NCI-H1417 treated with DMSO at 0.1 percent for 48 hours (cell line): ENCODE measurements at places on chromosomes 6 and 20.
A peak's percentile ranks its signal among the peaks of the same experiment; 100 is the strongest.

DNA sequence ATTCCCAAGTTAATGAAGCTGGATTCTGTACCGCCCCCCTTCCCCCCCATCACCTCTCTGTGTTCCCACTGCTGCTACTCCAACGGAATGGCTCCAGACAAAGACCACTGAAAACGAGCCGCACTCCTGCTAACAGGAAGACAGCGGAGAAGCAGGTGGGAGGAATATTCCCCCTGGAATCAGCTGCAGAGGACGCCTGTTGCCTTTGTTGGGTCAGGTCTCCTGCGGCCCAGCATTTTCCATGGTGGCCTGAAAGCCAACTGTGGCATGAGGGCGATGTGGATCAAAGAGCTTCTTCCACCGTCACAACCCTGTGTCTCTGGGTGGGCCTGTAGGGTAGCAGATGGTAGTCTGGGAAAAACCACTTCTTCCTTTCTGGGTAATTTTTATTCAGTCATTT lies 16.8 kb downstream of the AAR2 start:
- DNase-seq, result no peak

DNA sequence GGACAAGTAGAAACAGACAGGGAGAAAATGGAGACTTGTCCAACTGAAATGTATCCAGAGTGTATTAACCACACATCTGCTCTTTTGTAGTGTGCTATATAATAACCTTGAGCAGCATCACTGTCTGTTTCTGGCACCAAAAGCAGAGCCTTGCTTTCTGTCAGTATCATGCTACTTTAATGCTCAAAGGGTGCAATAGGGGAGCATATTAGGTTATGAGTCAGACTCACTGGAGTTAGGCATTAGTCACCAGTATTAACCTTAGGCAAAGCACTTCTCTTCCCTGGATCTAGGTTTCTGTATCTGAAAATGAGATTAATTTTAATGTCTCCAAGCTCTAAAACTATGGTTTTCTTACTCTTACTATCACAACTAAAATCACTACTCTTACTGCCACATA lies 280.1 kb downstream of the TFAP2B start:
- no peak for DNase-seq

GRCh38 chr6:161033667-161034066 lies 42.1 kb downstream of the MAP3K4 start:
- no peak for DNase-seq

- no peak for DNase-seq
Observed at GRCh38 chr6:79208816-79209215, 25.7 kb downstream of the HMGN3 start.

GRCh38 chr6:51414361-51414760 lies 595.7 kb downstream of the TFAP2B start:
- DNase-seq, result no peak

DNA sequence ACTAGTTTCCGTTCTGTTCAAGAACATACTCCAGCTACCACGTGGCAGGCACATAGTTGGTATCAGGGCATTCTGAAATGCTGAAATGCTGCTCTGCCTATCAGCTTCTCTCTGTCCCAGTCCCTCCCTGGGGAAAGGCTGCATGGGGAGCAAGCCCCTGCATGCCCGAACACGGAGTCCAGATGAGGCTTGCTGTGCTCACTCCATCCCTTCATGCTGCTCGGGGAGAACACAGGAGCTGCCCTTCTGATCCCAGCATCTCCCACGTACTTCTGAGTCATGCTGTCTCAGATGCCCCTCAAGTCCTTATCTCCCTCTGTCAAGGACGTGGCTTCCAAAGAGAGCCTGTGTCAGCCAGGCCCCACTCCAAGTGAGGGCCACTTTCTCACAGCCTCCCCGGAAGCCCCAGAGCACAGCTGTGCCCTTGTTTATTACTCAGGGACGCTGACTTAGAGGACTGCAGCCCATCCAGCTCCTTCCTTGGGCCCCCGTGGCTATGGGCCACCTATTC lies 29.4 kb downstream of the THBS2 start:
- no peak for DNase-seq

GRCh38 chr20:20755674-20756319 lies 43.4 kb upstream of the RALGAPA2 start:
- DNase-seq, result no peak

- DNase-seq, result no peak
Observed at GRCh38 chr6:136566007-136566487, 15.8 kb upstream of the MAP7 start.

DNA sequence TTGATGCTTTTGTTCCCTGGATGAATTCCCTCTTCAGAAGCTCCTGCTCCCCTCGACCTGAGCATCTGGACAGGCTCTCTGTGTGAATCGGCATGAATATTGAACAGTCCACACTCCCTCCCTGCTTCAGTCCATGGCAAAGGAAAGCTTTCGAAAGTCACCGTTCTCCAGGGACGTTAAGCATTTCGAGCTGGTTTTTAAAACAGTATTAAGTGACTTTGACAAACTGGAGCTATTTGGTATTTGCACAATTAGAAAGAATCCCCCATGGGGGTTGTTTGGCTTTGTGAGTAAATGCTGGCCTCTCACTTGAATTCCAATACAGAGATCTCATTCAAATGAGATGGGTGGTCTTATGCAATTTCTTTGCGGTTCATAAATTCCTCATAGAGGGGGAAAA lies 85.3 kb upstream of the TIAM2 start:
- no peak for DNase-seq

- peak; percentile 6 for DNase-seq
Observed at GRCh38 chr6:166106076-166106686, 61.5 kb downstream of the TBXT start.

DNA sequence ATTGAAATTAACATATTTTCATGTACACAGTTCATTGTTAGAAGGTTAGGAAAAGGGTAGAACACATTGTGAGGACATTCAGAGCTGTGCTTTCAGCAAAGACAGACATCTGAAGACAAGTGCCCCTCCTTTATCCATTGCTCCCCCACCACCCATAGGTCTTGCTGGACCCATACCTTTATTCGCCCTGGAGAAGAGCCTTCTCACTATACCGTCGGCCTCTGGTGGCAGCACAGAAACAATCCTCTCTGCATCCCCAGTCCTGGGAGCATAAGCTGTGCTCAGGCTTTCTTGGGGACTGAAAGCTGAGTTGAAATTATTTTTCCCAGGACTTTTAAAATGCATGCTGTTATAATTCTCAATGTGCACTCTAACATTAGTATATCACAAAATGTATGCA lies 372.3 kb downstream of the EPHA7 start:
- DNase-seq, result no peak

DNA sequence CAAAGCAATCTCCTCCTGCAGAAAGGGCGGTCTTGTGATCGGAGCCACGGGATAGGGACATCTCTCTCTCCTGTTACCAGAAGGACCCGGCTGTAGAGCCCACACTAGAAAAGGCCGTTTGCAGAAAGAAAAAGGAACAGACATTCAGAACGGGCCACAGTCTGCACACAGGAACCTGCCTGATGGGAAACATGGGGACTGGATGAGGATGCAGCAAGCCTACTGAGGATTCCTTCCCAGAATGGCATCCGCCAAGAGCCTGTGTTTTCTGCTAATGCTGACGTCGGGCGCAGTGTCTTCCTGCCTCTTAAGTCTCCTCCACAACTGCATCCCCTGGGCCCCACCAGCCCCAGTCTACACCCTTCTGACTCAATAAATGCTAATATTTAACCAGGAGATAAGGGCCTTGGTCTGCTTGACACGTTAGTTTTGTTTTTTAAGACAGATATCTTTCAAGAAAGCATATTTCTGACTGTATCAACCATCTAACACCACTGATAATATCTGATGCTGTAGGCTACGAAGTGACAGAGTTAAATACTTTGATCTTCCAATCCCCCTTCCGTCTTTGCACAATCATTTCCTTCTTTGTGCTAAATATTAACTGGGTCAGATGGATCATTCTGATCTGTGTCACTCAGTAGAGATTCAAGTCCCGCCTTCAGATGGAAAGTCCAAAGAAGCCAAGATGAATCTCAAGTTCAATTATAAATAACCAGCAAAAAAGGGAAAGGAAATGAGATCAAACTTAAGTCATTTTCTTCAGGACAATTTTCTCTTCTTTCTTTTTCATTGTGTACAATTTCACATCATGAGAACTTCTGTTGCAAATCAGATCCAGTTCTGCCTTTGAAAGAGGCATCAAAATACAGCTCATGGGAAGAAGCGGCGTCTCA lies 20.7 kb downstream of the FAM50B start:
- DNase-seq, result no peak
